ENCODE measurements at places on chromosomes 3 and 15.

DNA sequence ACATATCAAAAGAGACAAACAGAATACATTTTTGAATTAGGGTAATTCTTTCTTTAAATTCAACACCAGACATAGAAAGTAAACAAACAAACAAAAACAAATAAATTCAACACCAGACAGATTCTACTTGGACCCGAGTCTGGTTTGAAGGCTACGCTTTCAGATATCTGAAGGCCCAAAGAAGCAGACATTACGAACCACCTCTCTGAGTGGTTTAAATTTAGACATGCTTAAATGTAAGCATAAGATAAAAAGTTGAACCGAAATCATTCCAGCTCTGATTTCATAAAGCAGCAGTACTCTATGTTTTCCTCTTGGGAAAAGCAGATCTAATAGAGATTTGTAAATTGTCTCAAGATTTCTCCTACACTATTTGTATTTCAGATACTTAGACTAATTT, 29.9 kb downstream of the UBA5 start:
- no peak for DNase-seq

GRCh38 chr3:57783186-57784088, 27.3 kb downstream of the SLMAP start:
- no peak for DNase-seq

GRCh38 chr3:31133541-31133940, 239.1 kb upstream of the GADL1 start:
- no peak for DNase-seq

DNA sequence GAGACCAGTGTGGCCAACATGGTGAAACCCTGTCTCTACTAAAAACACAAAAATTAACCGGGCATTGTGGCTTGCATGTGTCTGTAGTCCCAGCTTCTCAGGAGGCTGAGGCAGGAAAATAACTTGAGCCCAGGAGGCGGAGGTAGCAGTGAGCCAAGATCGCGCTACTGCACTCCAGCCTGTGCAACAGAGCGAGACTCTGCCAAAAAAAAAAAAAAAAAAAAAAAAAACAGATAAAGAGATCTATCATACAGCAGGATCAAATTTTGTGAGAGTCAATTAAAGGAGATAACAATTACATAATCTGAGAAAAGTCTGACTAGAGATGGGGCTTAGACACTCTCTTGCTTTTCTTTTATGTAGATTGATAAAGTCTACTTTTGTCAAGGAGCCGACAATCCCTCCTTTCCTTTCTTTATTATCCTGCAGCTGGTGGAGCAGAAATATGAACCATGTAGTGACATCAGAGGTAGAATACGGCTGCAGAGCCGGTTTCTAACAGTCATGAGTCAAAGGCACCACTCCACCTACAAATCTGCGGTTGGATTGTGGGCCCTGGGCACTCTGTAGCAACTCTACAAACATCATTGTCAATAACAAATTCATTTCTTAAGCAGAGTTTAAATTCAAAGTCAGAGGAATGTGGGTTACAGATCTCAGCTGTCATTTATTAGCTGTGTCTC, 9.0 kb downstream of the C2CD4A start:
- no peak for DNase-seq

DNA sequence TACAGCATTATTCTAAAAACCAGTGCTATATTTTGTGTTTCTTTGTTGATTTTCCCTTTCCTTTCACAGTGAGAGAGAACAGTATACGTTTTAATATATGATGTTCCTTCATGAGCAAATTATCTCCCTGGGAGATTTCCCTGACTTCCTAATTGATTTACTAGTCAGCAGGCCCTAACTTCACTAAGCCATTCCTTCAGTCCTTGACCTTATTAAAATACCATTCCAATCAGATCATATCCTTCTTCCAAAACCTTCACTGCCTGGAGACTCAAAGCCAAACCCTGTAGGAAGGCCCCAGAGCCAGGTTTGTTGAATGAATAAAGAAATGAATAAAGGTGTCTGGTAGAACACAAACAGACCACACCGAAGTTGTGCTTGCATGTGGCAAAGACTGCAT, 43.8 kb upstream of the ARHGEF3 start:
- no peak for DNase-seq

Data from stimulated activated CD4-positive, alpha-beta T cell treated with anti-CD3 and anti-CD28 coated beads, Interleukin-4, amount 100 ng/mL, for 24 hours (primary cell).